Caudate nucleus (tissue), 63 donors: ENCODE measurements at places on chromosomes 1 and 21.

DNA sequence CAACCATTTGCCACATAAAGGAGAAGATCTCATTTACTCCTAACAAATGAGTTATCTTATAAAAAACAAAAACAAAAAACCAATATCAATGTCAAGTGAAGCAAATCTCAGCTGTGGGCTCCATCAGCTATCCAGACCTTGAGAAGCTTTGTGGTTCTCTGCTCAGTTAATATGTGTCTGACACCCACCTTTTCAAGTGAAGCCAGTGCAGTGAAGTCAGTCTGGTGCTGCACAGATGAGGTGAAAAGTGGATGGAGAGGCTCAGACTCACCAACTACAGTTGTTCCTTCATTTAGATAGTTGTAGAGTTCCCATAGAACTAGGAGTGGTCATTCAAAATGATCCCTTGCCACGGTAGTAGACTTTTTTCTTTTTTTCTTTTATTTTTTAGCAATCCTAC lies 106.8 kb downstream of the NTNG1 start:
- DNase-seq = no peak

DNA sequence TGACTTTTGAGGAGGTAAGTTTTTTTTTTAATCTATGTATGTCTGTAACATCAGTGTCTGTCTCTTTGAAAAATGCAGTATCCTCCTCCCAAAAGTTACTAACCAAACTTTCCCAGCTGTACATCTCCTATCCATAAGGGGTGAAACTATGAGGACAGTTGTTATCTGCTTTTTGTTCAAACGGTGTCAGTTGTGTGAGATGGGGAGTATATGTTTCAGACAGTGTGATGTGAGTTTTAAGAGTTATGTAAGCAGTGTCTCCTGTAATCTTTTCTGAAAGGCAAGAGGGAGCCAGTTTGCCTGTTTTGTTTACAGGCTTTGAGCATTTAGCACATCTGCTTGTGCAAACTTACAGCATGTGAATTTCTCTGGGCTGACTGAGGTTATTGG lies 34.8 kb upstream of the CACYBP start:
- DNase-seq = no peak

DNA sequence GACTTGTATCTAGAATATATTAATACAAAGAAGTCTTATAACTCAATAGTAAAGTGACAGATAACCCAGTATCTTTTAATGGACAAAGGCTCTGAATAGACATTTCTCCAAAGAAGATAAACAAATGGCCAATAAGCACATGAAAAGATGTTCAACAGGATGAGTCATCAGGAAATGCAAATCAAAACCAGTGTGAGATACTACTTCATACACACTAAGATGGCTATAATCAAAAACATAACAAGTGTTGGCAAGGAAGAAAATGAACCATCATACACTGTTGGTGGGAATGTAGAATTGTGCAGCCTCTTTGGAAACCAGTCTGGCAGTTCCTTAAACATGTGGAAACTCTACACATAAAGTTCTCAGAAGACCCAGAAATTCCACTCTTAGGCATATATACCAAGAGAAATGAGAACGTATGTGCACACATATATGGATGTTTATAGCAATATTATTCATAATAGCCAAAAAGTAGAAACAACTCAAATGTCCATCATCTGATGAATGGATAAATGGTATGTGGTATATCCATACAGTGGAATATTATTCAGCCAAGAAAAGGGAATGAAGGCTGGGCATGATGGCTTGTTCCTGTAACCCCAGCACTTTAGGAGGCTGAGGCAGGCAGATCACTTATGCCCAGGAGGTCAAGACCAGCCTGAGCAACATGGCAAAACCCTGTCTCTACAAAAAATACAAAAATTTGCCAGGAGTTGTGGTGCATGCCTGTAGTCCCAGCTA lies 9.9 kb upstream of the MPL start:
- DNase-seq = no peak

DNA sequence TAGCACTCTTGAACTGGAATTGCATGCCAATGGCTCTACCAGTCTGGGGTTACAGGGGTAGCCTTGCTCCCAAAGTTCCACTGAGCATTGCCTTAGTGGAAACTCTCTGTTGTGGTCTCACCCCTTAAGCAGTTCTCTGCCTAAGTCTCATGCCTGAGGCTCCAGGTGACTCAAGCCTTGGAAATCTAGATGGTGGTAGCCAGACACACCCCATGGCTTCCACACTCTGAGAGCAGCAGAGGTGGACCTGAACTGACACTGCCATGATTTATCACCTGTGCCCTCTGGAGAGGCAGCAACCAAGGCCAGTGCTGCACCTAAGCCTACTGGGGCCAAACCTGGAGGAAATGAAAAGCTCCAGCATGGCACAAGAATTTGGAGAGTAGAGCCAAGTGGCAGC lies 285.7 kb upstream of the PKN2 start:
- no peak for DNase-seq

DNA sequence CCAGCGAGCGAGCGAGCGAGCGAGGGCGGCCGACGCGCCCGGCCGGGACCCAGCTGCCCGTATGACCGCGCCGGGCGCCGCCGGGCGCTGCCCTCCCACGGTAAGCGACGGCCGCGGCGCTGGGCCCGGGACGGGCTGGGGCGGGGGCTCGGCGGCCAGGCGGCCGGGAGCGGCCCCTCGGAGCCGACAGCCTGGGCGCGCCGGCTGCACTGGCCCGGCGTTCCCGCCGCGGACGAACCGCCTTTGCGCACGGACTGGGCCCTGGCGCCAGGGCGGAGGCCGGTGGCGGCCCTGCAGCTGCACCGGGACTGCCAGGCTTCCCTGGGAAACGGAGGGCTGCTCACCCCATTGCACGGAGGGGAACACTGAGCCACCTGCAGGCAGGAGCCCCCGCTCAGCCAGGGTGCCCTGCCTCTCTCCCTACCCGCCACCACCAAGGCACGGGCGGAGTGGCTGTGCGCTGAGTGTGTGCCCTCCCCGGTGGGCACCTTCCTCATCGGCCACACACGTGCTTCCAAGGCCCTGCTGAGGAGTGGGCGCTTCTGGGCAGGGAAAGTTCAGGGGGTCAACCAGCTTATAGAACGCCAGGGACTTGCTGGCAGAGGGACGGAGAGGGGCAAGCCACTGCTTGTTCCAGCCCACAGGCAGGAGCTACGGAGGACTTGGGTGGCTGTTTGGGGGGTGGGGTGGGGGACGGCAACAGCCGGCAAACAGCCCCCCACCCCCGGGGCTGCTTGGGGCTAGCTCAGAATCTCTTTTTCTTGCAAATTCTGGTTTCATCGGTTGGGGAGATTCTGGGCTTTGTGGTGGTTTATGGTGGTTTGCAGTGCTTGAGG lies 532 bp downstream of the CSF1 start:
- DNase-seq = no peak

GRCh38 chr1:246651012-246651695 lies 73.1 kb upstream of the SCCPDH start:
- DNase-seq = no peak

DNA sequence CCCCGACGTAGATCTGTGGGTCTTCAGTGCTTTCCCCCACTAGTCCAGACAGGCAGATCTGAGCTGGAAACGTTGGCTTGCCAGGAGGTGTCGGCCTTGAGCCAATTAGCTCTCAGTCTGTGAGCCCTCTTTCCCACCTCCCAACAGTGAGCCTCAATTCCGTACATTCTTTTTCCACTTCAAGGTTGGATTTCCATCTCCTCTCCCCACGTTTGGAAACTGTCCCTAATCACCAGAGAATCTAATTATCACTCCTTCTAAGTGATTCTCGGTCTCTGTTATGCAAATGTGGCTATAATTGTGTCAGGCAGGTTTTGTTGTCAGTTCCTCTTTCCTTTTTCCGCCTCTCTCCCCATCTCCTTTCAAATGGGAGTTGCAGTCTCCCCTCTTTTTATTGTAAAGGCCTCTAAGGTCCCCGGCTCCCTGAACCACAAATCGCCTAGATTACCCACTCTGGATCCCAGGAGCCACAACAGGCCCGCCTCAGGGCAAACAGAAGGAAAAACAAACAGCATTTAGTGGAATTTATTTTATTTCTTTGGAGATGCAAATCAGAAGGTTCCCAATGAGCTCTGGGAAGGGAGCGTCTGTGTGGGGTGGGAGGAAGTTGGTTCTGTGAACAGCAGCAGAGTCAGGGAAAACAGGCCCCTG lies 29.4 kb upstream of the LRRN2 start:
- DNase-seq = no peak

DNA sequence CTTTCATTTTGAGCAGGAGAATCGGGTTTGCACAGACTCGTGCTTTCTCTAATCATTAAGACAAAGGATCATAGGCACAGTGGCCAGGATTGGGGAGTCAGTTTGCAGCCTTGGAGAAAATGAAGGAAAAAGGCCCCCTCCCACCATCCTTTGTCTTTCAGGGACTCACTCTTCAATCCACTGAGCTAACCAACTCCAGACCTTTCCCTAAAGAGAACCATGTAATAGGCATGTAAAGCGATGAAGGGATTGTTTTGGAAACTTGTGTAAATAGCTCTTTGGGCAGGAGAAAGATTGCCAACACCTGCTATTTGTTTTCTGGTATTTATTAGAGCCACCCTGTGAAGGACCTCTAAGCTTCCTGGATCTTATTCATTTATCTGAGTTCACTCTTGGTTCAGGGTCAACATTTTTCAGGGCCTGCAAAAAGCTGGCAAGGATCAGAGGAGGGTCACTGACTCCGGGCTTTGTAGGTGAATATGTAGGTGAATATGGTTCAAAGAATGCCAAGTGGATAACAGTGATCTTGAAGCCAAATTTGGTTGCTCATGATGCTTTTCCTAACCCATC lies 192.6 kb upstream of the FGGY start:
- DNase-seq = no peak

GRCh38 chr1:183234660-183235476 lies 48.8 kb downstream of the LAMC2 start:
- DNase-seq = peak; percentile 44

DNA sequence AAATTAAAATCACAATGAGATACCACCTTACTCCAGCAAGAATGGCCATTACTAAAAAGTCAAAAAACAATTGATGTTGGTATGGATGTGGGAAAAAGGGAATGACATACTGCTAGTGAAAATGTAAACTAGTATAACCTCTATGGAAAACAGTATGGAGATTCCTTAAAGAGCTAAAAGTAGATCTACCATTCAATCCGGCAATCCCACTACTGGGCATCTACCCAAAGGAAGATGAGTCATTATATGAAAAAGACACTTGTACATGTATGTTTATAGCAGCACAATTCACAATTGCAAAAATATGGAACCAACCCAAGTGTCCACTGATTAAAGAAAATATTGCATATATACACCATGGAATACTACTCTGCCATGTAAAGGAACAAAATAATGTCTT lies 37.2 kb downstream of the SUSD4 start:
- DNase-seq = no peak

DNA sequence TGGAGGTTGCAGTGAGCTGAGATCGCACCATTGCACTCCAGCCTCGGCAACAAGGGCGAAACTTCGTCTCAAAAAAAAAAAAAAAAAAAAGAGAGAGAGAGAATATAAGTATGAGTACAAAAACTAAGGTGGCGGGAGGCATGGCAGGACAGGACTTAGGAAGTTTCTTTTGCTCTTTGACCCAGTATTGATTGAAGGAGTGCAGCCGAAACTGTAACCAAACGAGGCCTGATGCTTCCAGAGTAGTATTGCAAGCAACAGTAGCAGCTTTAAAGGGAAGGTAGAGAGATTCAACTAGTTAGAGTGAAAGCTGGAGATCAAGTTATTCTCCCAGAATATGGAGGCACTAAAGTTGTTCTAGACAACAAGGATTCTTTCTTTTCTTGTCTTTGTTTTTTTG lies 99.2 kb upstream of the CASZ1 start:
- no peak for DNase-seq

- DNase-seq = no peak
Observed at GRCh38 chr1:168004531-168004930, 67.7 kb upstream of the MPC2 start.

- no peak for DNase-seq
Observed at GRCh38 chr1:2643414-2644077, 10.7 kb upstream of the MMEL1 start.

DNA sequence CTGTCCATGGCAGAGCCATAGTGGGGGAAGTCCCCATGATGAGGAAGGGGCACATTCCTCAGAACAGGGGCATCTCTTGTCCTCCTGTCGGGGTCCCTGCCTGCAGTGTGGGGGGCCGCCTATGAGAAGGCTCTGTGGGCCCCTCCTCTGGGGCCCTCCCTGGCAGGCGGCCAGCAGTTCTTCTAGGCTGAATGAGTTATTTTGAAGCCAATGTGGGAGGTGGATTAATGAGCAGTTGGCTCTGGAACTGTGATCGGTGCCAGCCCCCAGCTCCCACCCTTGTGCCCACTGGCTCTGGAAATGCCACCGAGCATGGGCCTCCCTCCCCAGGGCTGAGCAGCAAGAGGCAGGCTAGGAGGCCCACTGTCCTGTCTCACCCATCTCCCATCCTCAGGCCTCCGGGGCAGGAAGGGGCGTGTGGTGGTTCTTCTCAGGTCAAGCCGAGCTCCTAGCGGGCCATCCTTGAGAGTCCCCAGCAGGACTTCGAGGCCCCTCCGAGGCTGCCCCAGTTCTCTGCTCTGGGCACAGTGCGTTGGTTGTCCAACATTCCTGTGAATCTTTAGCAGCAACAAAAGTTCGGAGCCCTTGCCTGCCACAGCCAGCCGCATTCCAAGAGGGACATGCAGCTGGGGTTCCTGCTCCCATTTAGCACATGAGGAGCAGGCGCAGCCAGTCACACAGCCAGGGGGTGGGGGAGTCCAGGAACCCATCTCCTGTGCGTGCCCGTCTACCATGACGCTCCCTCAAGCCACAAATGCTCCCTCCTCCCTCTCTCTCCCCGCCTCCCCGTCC lies 57.2 kb downstream of the EDN2 start:
- no peak for DNase-seq

DNA sequence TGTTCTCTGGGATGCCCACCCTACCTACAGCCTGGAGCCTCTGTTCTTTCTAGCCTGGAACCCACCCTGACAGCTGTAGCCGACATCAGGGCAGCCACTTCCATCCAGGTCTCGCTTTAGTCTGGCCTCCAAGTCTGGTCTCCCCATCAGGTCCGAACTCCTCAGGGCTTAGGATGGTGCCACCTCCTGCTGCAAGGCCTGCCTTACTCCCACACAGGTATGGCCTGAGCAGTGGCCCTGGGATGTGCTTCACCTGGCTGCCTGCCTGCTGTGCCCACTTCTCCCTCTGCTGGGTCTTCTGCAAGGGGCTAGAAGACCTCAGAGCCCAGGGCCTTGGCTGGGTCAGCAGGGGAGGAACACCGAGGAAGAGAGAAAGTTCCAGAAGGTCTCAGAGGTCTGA lies 35.7 kb upstream of the MAGOH start:
- no peak for DNase-seq

- DNase-seq = no peak
Observed at GRCh38 chr1:22576150-22576544, 12.9 kb downstream of the EPHA8 start.

DNA sequence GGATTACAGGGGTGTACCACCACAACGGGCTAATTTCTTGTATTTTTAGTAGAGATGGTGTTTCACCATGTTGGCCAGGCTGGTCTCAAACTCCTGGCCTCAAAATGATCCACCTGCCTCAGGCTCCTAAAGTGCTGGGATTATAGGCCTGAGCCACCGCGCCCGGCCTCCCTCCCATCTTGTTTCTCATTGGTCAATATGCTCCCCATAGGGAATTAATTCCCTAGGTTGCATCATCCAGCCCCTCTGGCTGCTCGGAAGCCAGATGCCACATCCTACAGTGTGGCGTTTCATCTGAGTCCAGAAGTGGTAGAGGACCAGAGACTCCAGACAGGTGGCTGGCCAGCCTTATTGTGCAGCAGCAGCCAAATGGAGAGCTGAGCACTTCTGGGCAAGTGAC lies 11.5 kb upstream of the VASH2 start:
- no peak for DNase-seq

GRCh38 chr1:212500351-212500750 lies 67.6 kb downstream of the NENF start:
- DNase-seq = no peak

GRCh38 chr1:205827623-205828022 lies 14.6 kb upstream of the SLC41A1 start:
- no peak for DNase-seq
